IPS-NIHi11 (cell line): ENCODE measurements at places on chromosomes 16 and 17.

DNA sequence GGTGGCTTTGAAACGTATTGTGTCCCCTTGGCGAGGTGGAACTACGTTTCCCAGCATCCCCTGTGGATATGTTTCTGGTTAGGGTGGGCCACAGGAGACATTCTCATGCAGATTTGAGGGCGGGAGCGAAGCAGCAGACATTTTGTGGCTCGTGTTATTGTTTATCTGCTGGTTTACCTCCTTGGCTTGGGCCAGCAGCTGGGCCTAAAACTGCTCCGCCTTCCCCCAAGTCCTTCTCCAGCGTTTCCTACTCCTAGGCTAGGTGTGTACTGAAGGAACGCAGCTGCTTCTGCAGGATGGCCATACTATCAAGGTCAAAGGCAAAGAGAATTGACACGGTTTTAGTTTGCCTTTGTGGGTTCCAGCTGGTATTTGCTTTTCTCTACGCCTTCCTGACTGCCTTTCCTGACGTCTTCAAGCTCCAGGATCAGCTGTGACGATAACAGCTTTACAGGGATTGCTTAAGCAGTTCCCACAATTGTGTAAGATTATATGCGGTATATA, 17.2 kb upstream of the WSB1 start:
- peak; percentile 82 for DNase-seq

- no peak for DNase-seq
These were observed 2.1 kb downstream of the TRAF4 start for GRCh38 chr17:28745786-28746411.

- DNase-seq = peak; percentile 11
These were observed 6.6 kb upstream of the MIF4GD start for GRCh38 chr17:75277664-75278071.

- DNase-seq = no peak
These were observed 16.7 kb downstream of the SLC6A2 start for GRCh38 chr16:55672471-55672870.

DNA sequence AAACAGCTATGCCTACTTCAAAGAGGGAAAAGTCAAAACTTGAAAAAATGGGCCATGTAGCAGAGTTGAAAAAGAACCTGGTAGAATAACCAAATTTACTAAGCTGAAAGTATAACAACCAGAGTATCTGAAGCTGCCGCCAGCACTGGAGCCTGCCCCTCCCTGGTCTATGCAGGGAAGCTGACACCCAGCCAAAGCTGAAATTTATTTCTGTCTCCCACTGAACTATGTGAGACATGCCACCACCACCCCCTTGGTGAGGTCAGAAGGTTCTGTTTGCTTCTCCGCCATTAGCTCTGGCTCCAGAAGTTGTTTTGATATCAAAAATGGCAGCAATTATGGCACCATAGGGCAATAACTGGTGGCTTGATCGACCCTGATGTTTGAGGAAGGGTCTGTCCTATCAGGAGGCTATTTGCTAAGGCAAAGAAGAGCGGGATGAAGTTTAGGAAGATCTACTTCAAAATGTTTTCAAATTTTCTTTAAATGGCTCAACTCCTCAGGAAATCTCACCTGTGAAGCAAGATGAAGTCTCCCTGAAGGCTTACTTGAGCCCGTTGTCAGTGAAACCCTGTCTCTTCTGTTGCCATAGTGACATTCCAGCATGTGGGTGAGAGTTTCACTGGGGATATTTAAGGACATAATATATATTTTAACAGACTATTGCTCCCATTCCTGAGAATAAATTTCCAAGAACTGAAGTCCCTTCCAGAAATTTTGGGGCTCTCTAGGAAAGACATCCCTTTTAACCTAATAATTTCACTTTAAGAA, 122.0 kb downstream of the COPRS start:
- DNase-seq = no peak

DNA sequence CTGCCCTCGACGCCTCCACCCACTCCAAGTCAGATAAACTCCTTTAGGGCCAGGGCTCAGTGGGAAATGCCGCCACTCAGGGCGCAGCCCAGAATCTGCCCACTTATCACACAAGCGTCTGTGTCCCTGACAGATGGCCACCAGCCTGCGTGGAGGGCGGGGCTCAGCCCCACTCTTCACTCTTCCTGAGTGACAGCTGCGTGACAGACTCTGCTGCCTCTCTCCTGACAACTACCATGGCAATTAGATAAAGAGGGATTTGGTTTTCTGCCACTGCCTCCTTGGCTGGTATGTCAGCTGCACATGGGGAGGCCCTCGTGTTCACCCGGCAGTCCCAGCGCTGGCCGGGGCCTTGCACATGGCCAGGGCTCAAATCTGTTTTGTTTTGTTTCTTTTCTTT, 96.2 kb downstream of the RTN4RL1 start:
- no peak for DNase-seq

DNA sequence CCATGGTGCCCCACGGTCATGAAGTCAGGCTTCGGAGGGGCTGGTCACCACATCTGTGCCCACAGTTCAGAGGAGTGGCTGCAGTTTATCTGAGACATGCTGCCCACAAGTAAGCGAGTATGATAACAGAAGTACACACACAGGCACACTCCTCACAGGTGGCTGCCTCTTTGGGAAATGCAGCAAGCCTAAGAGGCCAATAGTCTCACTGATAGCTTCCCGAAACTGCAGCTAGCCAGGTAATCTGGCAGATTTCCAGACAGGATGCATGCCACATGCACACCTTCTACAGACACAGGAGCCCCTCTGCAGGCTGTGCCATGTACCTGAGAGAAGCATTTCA, 12.6 kb upstream of the GFOD2 start:
- DNase-seq = no peak

- DNase-seq = no peak
These were observed 52.1 kb upstream of the MYOCD start for GRCh38 chr17:12613566-12613965.

GRCh38 chr17:63345611-63346010, 100.5 kb downstream of the CYB561 start:
- no peak for DNase-seq

DNA sequence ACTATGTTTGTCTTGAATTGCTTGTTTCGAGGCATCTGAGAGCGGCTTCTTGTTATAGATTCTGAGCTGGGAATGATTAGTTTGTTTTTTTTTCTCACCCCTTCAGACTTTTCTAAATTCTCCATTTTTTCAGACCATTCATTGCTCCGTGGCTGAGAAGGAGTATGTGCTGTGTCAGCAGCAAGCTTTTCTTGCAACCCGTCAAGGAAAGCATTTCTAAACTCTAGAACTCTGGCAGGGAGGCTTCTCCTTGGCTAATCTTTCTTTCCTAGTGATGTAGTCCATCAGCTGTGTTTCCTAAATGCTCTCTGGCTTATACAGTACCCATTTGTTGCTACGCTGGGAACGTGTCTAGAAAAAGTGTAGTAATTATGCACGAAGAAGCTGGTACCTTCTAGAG, 133.5 kb downstream of the FTO start:
- no peak for DNase-seq

DNA sequence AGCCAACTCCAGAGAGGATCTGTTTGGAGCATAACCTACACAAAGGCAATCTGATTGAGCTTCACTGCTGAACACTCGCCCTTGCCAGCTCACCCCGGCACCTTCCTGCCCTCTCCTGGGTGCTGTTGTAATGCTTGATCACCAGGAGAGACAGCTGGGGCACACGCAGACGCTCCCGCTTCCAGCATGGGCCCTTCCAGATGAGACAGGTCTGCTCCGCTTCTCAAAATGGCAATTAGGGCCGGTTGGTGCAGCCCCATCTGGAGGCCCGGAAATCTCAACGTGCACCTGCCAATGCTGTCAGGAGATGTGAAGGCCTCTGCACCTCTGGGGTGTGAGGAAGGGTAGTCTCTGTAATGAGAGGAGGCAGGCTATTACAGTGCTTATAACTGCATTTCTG, 206.1 kb downstream of the ABCC12 start:
- no peak for DNase-seq

DNA sequence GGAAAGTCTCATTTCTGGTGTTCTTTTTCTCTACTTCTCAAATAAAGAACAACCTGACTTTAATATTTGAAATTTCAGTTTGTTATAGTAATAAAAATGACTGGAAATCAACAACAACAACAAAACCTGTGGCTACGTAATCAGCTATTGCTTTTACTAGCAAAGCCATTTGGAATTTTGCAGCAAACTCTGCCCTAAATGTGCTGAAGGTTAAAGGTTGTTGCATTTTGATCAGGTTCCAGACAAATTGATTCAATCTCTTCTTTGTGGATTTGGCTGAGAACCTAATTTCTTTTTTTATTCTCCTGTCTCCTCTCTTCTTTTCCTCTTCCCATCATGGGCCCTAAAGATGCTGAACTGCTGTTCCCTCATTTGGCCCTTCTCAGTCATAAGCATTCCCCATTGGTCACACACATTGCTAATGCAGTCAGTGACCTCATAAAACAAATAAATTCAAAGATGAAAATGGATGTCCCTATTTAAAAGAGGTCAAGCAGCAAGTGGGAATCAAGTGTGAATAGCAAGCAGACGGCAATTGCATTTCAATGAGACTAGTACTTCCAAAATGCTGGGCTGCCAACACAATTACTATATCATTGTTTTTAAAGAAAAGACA, 795.1 kb upstream of the CDH8 start:
- DNase-seq = no peak

GRCh38 chr17:18361837-18362697, 1.3 kb downstream of the SHMT1 start:
- DNase-seq = no peak

DNA sequence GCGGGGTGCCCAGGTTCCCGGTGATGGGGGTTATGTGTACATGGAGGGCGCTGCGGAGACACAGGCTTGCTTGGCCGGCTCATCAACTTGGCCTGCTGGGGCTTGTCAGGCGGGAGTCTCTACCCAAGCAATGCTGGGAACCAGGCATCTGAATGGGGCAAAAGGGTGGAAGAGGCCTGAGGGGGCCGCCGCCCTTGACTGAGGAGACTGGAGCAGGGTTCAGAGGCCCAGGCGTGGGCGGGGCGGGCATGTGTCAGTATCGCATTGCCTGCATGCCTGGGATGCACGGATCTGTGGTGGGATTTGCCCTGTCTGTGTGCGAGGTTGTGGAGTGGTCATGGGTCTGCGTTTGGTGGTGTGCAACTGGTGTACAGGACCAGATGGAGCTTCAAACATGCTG, 21.1 kb downstream of the ARHGAP23 start:
- DNase-seq = no peak

GRCh38 chr17:17506893-17507464, 10.8 kb upstream of the RASD1 start:
- no peak for DNase-seq

- no peak for DNase-seq
These were observed 14.7 kb upstream of the CDH1 start for GRCh38 chr16:68722119-68723024.

GRCh38 chr16:55499951-55500529, 8.8 kb upstream of the LPCAT2 start:
- DNase-seq = no peak

DNA sequence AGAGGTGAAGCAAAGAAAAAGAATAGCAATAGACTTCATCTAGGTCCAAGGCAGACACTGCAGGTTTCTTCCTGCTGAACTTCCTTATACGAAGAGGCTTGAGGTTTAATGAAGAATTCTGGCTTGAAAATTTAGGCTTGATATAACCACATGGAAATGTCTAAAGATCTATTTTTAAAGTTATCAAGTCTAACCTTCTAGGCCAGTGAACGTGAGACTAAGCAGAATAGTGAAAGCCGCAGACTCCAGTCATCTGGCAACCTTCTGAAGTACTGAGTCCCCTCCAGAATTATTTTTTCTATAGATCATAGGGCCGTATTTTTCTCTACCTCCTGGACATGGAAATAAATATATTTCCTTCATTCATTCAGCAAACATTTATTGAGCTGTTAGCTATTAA, 333.6 kb downstream of the BCAS3 start:
- no peak for DNase-seq

DNA sequence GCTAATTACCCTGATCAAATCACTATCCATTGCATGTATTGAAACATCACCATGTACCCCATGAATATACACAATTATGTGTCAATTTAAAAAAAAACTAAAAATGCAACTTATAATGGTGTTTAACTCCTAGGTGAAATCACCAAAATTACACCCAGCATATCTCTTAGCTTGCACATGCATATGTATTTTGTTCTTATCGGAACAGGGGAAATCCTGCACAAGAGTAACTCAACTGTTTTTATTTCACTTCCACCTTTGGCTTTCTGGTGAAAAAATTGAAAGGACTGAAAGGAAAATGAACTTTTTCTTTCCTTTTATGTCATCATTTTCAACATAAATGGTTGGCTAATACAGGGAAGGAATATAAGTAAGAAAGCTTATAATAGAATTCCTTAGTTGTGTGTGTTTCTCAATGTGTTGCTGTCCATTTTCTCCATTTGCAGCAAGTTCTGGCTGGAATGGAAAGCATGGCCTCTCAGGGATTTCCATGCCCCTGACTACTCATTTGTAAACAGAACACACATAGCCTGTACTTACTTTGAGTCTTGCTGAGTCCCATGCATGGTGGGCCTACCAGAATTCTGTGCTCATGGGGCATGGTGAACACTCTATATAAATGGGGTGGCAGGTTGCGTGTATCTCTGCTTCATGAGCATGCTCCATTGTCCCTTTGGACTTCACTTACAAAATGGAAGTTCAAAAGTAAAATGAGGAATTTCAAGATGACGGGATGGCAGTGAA, 462.0 kb downstream of the HS3ST3B1 start:
- DNase-seq = no peak

- peak; percentile 54 for DNase-seq
These were observed 8.8 kb downstream of the TAX1BP3 start for GRCh38 chr17:3659541-3660111.

DNA sequence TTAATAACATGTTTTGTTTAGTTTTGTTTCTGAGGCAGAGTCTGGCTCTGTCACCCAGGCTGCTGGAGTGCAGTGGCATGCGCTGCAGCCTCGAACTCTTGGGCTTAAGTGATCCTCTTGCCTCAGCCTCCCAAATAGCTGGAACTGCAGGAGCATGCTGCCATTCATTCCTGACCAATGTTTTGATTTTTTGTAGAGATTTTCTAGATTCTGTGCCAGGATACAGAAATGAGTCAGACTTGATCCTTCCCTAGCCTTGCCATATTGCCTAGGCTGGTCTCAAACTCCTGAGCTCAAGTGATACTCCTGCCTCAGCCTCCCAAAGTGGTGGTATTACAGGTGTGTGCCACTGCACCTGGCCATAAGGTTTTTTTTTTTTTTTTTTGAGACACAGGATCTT, 17.7 kb downstream of the TAOK1 start:
- DNase-seq = no peak
